ENCODE measurements at places on chromosomes 12 and 14. TPM values are rescaled to one million over a fixed set of nuclear protein-coding genes. Genes with fewer than 3 reads are reported as not detected.

FAM90A1 gene
- total RNA-seq, result not detected

PLEKHG7 gene
- not detected for total RNA-seq

LRRC10 gene
- not detected for total RNA-seq

RNF212B gene
- total RNA-seq, result not detected

NPAS3 gene
- 1.2 TPM for total RNA-seq

HOXC10 gene
- 2.9 TPM for total RNA-seq

ATG2B gene
- total RNA-seq, result 11.6 TPM

NYNRIN gene
- total RNA-seq, result 3.1 TPM

TEX52 gene
- not detected for total RNA-seq

REP15 gene
- total RNA-seq, result 1.6 TPM

TMPRSS12 gene
- total RNA-seq, result not detected

DPPA3 gene
- not detected for total RNA-seq

CPNE8 gene
- 12.6 TPM for total RNA-seq

KRT73 gene
- total RNA-seq, result not detected

MANSC4 gene
- total RNA-seq, result 4.1 TPM

KLRD1 gene
- 0.06 TPM for total RNA-seq

CEP128 gene
- 11.6 TPM for total RNA-seq

GUCY2C gene
- total RNA-seq, result not detected

TOMM20L gene
- total RNA-seq, result not detected

CLEC1A gene
- not detected for total RNA-seq

TAS2R43 gene
- total RNA-seq, result not detected

SERPINA12 gene
- total RNA-seq, result not detected

FBLN5 gene
- 0.58 TPM for total RNA-seq

BEST3 gene
- 0.55 TPM for total RNA-seq

SLC25A21 gene
- 0.87 TPM for total RNA-seq

KTN1 gene
- total RNA-seq, result 251 TPM

IL31 gene
- total RNA-seq, result not detected

AP5M1 gene
- total RNA-seq, result 41.3 TPM

PARP11 gene
- 2.2 TPM for total RNA-seq

All from PC-3 (cell line).